Keratinocyte (primary cell): ENCODE measurements at places on chromosomes 2 and 18.

DNA sequence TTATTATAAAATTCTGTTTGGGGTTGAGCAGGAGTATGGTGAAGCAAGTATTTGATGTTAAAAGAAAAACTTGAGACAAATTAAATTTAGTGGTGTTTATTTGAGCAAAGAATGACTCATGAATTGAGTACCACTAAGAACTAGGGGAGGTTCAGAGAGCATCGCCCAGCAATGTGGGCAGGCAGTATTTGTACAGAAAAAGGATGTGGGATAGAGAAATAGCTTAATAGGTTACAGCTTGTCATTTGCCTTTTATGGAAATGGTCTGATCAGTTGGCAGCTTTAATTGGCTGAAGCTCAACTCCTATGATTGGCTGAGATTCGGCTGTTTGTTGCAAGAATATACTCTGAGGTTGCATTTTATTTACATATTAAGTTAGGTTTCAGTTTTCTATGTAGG lies 68.2 kb downstream of the LRATD1 start:
- no peak for DNase-seq

- DNase-seq, result no peak
Observed at GRCh38 chr2:128813352-128814034, 494.8 kb upstream of the HS6ST1 start.

DNA sequence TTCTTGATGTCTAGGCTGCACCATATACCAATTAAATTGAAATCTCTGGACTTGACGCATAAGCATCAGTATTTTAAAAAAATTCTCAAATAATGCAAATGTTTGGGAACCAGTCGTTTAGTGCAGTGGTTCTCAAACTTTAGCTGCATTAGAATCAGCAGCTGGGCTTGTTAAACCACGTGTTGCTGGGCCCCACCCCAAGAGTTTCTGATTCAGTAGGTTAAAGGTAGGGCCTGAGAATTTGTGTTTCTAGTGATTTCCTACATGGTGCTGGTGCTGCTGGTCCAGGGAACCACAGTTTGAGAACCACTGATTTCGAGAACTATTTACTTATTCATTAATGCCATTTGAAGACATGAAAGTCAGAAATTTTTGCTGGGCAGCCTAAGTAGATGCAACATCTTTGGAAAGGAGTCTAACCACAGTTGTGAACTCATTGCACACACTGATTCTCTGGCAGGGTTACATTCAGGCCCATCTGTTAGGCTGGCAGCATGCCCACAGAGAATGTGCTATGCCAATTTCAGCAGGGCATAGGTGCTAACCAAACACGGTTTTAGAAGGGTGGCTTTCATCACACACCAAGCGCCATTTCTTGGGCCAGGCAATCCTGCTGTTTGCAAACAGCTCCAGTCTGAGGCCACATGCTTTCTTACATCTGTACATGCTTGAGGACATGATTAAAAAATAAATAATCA lies 26.4 kb upstream of the ATP5MC3 start:
- DNase-seq, result no peak

GRCh38 chr2:23636426-23636825 lies 251.4 kb downstream of the KLHL29 start:
- no peak for DNase-seq

DNA sequence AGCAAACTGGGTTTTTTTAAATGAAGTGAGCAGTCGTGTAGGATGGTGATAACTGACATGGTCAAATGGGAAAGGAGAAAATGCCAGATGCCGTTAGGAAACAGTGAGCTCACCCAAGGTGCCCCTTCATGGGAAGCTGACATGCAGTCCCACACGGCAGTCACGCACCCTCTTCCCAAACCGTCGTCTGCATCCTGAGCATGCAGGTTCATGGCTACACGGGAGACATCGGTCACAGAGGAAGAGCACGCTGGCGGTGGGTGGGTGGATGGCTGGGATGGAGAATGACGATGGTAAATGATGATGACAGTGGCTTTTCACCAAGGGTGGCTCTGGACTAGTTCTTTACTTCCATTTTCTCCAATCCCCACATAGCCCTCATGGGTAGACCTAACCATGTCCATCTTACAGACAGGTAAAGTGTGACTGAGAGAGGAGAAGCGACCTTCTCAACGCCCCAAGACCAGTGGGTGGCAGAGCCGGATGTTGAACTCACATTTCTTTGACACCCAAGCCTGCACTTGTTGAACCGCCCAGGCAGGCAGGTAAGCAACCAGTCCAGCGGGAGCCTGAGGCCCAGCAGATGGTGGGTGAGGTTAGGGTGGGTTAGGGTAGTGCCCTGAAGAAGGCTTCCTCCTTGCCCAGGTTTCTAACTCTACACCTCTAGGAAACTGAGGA lies 44.5 kb downstream of the TNS1 start:
- DNase-seq, result no peak

DNA sequence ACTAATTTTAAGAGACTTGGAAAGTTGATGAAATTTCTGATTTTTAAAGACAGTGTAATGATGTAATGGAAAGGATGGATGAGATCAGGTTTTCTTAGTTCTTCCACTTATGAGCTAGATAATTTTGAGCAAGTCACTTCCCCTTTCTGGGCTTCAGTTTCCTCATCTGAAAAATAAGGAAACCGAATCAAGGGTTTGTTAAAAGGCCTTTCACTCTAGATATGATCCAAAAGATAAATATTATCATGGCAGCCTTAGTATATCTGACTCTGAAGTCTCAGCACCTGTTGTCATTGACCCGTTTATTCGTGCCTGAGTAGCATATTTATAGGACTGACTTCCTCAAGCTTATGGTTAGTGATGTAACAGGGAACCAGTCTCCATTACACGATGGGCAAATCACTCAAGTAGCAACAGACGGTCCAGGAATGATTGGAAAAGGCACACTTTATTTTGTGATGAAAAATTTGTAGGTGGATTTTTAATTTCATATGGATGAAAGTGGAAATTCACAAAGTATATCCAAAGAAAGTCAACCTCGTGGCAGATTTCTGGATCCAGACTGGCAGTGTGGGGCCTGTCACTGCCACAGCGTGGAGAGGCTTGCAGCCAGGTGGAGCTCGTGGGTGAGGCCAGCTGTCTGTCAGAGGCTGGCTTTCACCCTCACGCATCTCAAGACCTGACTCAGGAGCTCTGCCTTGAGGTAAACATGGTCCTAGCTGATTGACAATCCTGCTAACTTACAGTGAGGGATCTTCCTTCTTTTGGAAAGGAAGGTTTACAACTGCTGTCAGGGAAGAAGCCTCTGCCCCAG lies 137.9 kb upstream of the CXCR4 start:
- no peak for DNase-seq

GRCh38 chr2:17918789-17919188 lies 40.3 kb downstream of the KCNS3 start:
- DNase-seq, result no peak

- DNase-seq, result no peak
Observed at GRCh38 chr2:38097988-38098385, 22.0 kb upstream of the CYP1B1 start.

GRCh38 chr2:26745609-26746327 lies 18.3 kb upstream of the SLC35F6 start:
- no peak for DNase-seq

GRCh38 chr2:96145036-96145847 lies at the start of gene DUSP2:
Gene DUSP2 (minus strand): TSS chr2:96145440. CDS start chr2:96145354, 86 bp downstream.
- DNase-seq, result no peak

DNA sequence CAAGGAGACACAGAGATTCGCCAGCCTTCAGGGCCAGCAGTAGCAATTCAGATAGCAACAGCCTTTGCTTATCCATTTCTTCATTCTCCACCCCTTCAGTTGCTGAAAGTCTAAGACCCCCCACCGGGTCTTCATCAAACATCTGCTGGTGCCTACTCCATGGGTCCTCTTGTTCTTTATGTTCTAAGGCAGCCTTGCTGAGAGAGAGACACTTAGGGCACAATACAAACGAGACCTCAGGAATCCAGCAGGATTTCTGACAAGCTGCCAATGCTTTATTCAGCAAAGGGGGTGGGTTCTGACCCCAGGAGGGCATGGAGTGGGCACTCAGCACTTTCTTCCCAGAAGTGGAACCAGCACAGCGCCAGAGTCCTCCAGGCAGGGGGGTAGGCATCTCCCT lies 36.2 kb upstream of the CNGA3 start:
- no peak for DNase-seq

DNA sequence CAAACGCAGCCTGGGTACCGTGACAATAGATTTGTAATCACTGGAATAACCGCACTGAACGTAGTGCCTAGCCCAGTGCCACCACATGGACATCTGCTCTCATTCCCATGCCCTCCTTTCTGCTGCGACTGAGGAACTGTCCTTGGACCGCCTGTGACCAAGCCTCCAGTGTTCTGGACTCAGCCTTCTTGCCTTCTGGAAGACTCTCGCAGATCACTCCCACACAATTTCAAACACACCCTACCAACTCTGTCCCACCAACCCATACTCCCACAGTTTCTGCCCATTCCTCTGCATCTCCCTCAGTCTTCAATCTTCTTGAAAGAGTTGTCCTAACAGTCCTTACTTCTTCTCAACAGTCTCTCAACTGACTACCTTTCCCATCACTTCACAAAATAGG lies 2.1 kb downstream of the RNF149 start:
- no peak for DNase-seq

DNA sequence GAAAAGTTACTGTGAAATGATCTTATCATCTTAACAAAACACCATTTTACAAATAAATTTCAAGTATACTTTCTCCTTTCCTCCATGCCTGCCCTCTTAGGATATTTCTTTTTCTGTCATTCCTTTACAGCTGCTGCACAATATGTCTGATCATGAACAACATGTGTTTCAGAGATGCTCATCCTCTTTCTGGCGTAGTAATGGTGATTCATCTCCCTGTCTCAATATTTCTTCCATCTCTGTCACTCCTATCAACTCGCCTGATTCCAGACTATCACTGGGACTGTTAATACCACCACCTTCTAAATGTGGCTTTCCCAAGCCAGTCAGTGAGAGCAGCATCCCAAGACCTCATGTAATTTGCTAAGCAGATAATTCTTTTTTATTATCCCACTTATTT lies 290.5 kb downstream of the GULP1 start:
- no peak for DNase-seq

- no peak for DNase-seq
Observed at GRCh38 chr2:45770811-45771210, 119.3 kb downstream of the PRKCE start.

DNA sequence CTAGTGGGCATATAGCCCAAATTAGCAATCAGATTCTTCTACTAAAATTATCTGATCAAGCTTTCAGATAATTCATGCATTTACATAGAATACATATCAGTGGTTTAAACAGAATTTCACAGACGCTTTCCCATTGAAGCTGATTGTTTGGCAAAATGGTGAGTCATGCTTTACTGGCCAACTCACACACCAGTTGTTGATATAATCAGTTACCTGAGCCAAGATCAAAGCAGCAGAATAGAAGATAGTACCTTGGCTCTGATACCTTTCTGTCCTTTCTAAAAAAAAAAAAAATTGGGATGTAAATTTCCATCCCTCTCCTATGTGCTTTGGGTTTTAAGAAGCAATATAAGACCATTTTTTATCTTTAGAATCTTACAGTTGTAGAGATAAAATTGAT lies 178.0 kb downstream of the MCFD2 start:
- peak; percentile 4 for DNase-seq

DNA sequence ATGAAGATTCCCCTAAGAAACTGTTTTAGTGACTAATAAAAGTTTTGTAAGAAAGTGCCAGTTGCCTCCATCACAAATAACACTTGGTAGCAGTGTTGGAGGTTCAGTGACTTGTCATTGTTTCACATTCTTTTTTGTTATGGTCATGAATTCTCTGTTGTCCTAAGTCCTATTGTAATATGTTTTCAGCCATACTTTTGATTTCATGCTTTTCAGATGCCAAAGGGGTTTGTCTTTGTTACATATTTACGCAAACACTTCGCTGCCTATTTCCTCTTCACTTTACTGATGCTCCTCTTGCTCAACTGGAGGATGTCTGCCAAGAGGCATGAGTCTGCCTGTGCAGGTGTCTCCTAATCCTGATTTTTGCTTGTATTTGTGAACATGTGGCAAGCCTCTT lies 66.6 kb downstream of the PHLPP1 start:
- DNase-seq, result peak; percentile 28

GRCh38 chr2:25672494-25673299 lies 680 bp downstream of the DTNB start:
- no peak for DNase-seq

DNA sequence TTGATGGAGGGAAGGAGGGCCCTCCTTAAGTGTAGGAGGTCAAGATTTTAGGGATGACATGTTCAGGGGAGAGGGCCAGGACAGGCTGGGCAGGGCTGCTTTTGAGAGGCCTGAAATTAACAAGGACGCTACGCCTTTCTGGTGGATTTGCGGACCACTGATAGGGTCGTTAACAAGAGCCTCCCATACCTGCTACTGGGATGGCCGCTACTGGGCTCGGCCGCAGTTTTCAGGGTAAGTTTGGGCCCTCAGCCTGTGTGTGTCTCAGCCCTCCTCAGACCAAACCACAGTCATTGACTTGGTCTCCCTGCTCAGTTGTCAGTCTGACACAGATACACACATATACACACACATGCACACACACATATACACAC lies 180.9 kb downstream of the SMAD2 start:
- no peak for DNase-seq

GRCh38 chr18:49127471-49128190 lies 176.9 kb upstream of the SMAD7 start:
- no peak for DNase-seq

- no peak for DNase-seq
Observed at GRCh38 chr2:80546766-80547165, 242.2 kb upstream of the LRRTM1 start.

DNA sequence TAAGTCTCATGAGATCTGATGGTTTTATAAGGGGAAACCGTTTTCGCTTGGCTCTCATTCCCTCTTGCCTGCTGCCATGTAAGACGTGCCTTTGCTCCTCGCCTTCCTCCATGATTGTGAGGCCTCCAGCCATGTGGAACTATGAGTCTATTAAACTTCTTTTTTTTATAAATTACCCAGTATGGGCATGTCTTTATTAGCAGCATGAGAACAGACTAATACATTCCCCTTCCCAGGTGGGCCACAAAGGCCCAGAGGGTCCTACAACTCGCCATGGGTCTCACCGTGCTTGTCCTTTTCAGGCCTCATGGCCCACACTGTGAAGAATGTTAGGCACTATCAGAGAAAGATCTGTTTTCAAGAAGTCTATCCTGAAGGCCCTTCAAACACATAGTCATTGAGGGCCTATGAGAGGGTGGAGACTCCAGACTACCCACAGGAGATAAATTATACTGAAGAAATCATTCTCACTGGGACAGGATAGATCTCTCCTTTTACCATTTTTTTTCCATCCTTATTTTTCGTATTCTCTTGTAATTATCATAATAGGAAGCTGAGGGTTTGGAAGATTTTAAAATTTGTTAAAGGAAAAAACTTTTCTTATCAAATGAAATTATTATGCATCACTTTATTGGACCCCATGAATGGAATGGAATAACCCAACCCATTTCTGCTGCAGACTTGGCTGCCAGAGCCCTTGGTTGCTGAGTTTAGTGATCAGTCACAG lies 91.0 kb upstream of the MSH2 start:
- no peak for DNase-seq

GRCh38 chr2:10022966-10023662 lies 20.2 kb upstream of the KLF11 start:
- DNase-seq, result no peak

- DNase-seq, result no peak
Observed at GRCh38 chr2:186820303-186820702, 28.7 kb downstream of the ZSWIM2 start.
